ENCODE measurements at places on chromosomes 7 and 10.

GRCh38 chr10:103793920-103794883 is 61.2 kb downstream of the SH3PXD2A start:
- DNase-seq, result no peak

DNA sequence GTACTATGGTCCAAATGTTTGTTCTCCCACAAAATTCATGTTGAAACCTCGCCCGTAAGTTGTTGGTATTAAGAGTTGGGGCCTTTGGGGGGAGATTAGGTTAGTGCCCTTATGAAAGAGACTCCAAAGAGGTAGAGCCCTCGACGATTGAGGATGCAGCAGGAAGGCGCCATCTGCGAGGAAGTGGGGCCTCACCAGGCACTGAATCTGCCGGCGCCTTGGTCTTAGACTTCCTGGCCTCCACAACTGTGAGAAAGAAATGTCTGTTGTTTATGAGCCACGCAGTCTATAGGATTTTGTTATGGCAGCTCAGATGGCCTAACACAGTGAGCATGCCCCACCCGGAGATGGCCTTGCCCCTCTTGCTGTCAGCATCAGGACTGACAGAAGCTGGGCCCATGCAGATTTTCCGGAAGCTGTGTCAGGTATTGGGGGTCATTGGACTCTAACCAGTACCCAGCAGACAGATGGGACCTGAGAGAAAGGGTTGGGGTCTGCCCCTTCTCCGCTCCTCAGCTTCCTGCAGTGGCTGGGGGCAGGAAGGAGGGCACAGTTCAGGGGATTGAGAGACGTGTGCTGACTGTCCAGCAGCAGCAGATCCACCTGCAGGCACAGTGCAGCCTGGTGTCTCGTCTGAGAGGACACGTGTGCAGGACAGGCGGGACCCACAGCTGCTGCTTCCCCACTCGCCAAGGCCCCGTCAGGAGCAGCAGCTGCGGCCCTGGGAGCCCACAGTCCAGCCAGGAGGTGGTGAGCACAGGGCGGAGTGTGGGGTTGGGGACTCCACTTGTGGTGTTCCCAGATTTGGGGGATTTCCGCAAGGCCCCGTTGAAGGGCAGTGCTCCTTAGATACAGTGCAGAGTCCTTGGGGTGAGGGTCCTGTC is 47.8 kb downstream of the MGMT start:
- no peak for DNase-seq

- DNase-seq, result no peak
Observed at GRCh38 chr10:124768791-124769190, 22.9 kb downstream of the EEF1AKMT2 start.

- no peak for DNase-seq
Observed at GRCh38 chr10:13449296-13449695, 79.5 kb downstream of the BEND7 start.

DNA sequence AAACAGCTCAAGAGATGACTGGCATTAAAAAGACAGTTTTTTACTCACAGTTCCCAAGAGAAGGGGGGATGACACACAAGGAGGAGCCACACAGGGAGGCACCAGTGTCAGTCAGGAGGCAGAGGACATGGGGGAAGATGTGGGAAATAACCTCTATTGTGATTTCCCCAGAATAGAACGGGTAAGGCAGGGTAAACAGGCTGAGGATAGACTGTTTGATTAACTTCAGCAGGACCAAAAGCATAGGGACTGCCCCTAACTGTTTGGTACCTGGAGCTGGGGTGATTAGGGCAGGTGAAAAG is 60.7 kb downstream of the RAPGEF5 start:
- no peak for DNase-seq

DNA sequence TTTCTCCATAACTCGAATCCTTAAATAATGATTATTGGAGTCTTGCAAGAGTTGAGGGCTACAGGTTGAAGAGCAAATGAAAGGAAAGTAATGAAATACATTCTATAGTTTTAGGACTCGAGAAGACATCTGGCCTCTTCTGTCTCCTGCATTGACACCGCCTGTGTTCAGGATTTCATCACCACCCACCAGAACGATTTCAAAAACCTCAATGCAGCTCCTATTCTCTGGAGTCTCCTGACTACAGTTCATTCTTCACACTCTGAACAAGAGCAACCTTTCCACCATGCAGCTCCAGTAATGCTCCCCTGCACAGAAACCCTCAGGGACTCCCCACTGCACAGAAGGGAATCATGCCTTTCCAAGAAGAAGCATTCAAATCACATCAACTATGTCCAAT is 5.5 kb downstream of the IL15RA start:
- no peak for DNase-seq

DNA sequence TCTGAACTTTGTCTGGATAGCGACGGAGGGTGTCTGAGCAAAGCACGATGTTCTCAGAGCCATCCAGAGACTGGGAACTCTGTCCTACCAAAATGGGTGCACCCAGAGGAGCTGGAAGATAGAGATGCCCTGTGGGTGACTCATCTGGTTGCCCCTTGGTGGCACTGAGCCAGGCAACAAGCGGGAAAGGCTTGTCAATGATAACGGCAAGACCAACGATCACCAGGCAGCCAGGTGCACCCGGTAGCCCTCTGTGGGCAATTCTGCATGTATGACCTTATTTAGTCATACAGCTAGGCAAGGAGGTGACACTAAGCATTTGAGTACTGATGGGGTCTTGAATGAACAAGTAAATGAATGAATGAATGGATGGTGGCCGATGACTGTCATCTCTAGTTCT is 2.8 kb upstream of the ELN start:
- no peak for DNase-seq

- DNase-seq, result peak; percentile 75
Observed at GRCh38 chr7:17094963-17095574, 203.4 kb upstream of the AHR start.

GRCh38 chr7:43954524-43955228 is 28.4 kb downstream of the UBE2D4 start:
- DNase-seq, result no peak

- no peak for DNase-seq
Observed at GRCh38 chr10:126430512-126430911, 42.2 kb upstream of the ADAM12 start.

GRCh38 chr7:33041631-33042428 is 20.7 kb downstream of the NT5C3A start:
- no peak for DNase-seq

DNA sequence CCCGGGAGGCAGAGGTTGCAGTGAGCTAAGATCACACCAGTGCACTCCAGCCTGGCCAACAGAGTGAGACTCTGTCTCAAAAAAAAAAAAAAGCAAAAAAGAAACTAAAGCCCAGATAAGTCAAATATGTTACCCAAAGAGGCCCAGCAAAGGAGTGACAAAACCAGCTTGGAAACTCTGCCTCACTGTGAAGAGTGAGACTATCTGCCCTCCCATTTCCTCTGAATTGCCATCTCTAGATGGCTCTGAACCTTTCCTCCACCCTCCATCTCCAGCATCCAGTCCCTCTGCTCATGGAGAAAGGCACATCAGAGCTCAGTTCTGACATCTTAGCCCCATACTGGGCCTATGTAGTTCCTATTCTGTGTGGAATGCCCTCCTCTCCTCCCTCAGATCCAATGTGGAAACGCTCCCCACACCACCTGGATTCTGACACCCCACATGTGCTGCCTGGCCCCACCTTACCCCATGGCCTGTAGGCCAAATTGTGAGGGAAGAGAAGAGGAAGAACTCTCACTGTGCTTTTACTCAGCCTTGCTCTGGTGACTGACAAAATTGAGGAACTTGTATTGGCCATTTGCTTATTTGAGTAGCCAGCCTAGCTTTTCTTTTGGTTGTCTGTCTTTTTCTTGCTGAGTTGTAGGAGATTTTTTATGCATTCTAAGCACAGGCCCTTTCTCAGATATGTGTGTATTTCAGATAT is 18.0 kb upstream of the NUDCD3 start:
- DNase-seq, result no peak

DNA sequence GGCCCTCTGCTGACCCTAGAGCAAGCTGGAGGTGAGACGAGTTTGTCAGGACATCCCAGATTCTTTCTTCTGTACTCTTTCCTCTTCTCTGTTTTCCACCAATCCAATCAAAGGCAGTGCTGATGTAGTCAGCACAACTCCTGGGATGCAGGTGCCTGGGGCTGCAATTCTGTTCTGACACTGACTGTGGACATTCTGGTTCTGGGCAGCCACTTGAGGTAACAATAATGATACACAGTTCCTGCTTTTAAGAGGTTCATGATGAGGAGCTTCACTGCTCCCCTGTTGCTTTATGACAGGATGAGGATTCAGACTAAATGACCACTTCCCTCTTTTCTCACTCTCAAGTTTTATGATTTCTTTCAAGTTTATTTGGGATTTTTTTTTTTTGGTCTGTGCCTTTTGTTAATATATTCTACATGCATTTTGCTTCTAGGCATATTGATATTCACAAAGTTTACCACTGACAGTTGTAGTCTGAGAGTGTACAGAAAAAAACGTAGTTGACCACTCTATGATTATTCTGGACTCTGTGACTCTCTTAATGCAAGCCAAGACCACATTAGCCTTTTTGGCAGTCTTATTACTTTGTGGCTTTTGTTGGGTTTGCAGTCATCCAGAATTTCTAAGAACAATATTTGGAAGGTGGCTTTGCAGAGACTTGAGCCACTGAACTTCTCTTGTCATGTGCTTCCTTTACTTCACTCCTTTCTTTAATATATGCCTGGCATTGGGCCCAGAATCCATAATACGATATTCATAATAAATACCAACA is 247.6 kb downstream of the AUTS2 start:
- no peak for DNase-seq

DNA sequence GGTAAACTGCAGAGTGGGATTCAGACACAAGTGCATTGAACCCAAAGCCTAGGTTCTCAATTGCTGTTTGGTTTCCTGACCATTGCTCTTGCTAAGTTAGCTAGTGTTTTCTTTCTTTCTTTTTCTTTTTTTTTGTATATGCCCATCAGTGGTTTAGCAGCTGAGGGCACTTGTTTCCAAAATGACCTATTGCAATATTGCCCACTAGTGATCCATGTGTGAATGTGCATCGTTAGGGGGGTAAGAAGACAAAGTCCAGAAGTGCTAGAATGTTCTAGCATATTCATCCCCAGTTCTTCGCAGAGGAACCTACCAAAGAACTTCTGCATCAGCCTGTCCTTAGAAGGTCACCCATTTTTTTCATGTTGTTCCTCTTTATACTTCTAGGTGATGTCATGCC is 252.8 kb upstream of the GPR26 start:
- DNase-seq, result no peak

GRCh38 chr7:43313628-43314378 is 201.4 kb downstream of the HECW1 start:
- DNase-seq, result no peak

DNA sequence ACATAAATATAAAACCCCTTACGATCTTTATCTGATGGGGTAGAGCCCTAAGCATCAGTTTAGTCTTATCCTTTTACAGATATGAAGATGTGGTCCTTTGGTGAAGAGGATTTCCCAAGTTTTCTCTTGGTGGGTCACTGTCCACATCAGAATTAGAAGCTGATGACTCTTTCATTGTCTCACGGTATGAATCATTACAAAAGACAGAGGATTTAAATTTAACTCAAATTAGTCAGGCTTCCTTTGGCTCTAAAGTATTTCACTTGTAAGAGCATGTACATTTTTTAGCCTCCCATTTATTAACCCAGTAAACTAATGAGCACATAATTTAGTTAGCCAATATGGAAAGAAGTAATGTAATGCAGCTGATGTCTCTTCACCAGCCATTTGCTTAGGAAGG is 49.9 kb upstream of the TMEM26 start:
- DNase-seq, result no peak

DNA sequence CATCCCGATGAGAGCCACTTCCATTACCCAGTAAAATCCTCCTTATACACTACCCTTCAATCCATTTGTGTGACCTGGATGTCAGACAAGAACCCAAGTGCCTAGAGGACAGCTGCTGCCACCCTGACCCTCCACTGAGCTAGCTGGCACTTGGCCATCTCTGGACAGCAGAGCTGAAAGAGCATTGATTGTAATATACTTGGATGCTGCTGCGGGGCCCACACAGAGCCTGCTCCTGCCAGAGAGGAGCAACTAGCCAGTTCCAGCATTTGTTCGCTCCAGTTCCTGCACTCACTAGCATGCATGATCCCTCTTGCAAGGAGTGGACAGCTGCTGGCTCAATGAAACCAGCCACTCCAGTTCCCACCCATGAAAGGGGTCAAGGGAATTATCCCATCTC is 8.4 kb upstream of the TMEM254 start:
- no peak for DNase-seq

DNA sequence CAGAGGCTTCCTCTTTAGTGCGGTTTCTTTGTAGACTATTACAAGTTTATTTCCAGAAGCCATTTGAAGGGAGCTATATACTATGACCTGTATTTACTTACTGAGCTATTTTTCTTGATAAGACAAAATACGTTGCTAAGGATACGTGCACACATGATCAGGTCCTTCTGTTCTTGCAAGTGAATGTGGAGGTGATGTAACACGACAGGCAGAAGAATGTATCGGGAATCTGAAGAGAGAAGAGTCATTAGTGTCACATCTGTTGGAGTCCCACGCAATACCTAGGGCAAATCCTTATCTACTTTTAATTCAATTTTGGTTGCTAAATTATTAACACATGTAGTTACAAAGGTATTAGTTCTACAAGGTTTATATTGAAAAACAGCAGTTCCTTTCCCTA is 284.6 kb upstream of the IMMP2L start:
- no peak for DNase-seq

DNA sequence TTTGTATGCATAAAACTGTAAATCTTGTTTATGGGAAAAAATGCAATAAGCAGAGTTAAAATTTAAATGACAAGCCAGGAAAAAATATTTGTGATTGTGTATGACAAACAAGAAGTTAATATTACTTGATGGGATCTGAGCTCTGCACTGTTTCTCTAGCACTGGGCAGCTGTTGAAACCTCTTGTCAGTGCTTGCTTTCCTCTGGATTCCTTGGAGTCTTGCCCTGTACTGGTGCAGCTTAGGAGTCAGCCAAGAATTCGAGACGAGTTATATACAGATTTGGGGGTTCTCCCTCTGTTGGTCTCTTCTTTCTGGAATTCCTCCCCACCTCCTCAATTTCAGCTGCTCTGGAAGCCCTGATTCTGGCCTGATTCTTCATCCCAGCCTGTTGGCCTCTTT is 24.3 kb upstream of the OPN4 start:
- no peak for DNase-seq

DNA sequence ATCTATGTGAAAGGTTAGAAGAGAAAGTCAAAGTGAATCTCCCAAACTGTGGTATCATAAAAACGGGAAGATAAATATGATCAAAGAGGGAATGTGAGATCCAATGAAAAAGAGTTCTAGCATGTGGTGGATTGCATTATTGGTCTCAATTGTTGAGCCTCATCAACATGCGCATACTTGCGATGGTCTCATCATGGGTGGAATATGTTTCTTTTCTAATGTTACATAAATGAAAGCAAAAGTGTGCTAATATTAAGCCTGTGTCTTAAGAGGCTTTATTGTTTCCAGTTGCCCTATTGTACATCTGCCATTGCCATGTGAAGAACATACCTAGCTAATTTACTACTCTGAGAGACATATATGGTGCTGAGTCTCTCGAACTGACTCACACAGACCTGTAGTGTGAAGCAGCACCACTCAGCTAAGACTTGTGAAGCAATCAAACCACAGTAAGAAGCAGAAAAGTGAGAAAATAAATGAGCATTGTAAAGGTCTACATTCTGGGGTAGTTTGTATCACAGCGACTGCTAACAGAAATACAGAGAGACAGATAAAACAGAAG is 645.5 kb upstream of the PCDH15 start:
- no peak for DNase-seq

GRCh38 chr10:49275896-49276295 is 23.1 kb upstream of the C10orf71 start:
- no peak for DNase-seq
